Mesothelial cell of epicardium (in vitro differentiated cells): ENCODE measurements at places on chromosomes 3 and 15. TPM values are rescaled to one million over a fixed set of nuclear protein-coding genes. Genes with fewer than 3 reads are reported as not detected.

DNA sequence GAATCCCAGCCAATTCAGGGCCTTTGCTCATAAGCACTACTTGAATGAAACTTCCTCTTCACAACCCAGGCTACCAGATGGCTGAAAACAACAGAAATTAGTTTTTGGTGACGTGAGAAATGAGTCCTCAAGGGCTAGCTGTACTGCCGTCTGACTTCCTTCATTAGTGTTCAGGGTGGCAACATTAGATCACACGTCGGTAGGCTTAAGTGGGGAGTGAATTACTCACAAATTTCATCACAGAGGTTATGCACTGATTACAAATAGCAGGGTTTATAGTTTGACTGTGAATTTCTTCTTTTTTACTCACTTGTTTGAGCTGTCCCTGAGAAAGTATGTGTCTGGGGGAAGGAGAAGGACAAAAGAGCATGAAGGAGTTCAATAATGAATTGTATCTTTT is 397.2 kb downstream of the GAP43 start:
- no peaks in the 10 kb centered on the region for H3K36me3 ChIP-seq
- H3K27me3 ChIP-seq: no peaks in the 10 kb centered on the region
- no peak overlapping the region for H3K27ac ChIP-seq
- no peak overlapping the region for H3K4me3 ChIP-seq
- H3K4me1 ChIP-seq: no peaks in the 10 kb centered on the region
- DNase-seq: no peak

The THPO gene
- 0.56 to 1.1 TPM (median 0.63 TPM) in 3 replicates for total RNA-seq

DNA sequence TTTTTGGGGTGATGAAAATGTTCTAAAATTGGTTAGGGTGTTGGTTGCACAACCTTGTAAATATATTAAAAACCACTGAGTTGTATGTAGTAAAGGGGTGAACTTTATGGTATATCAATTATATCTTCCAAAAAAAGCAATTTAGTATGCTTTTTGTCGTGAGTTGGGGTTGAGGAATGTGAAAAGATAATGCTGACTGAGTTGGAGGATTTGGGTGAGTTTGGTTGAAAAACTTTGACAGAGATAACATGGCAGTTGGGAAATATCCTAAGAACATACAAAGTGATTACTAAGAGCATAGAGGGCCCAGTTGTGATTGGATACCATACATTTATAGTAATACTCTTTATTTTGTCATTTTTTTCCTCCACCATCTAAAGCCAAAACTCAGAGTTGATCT is 33.6 kb downstream of the HMG20A start:
- H3K36me3 ChIP-seq: peaks cover 14% of the 10 kb centered on the region
- H3K4me1 ChIP-seq: peaks cover 32% of the 10 kb centered on the region
- no peak for DNase-seq
- no peak overlapping the region for H3K27ac ChIP-seq
- H3K4me3 ChIP-seq: no peak overlapping the region

- peaks cover 5% of the 10 kb centered on the region for H3K36me3 ChIP-seq
- no peak overlapping the region for H3K27ac ChIP-seq
- no peak for DNase-seq
- no peaks in the 10 kb centered on the region for H3K27me3 ChIP-seq
Observed at GRCh38 chr3:144363856-144364255, 392.2 kb downstream of the DIPK2A start.

DNA sequence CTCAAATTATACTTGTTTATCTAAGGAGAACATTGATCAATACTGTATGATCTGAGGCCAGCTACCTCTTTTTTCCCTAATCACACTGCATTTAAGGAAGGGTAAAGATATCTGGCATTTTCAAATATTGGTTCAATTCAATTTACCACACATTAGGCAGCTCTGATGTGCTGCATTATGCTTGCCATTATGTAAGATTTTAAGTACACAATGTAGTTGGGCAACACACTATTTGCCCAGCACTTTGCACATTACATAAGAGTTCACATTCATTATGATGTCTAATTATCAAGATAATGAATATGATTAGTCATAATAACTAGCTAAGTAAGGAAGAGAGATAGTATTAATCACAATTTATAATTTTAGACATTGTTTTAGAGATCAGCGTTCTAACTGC is 196.3 kb downstream of the BCHE start:
- H3K27ac ChIP-seq: no peak overlapping the region
- H3K36me3 ChIP-seq: no peaks in the 10 kb centered on the region
- DNase-seq: no peak
- no peak overlapping the region for H3K4me3 ChIP-seq

DNA sequence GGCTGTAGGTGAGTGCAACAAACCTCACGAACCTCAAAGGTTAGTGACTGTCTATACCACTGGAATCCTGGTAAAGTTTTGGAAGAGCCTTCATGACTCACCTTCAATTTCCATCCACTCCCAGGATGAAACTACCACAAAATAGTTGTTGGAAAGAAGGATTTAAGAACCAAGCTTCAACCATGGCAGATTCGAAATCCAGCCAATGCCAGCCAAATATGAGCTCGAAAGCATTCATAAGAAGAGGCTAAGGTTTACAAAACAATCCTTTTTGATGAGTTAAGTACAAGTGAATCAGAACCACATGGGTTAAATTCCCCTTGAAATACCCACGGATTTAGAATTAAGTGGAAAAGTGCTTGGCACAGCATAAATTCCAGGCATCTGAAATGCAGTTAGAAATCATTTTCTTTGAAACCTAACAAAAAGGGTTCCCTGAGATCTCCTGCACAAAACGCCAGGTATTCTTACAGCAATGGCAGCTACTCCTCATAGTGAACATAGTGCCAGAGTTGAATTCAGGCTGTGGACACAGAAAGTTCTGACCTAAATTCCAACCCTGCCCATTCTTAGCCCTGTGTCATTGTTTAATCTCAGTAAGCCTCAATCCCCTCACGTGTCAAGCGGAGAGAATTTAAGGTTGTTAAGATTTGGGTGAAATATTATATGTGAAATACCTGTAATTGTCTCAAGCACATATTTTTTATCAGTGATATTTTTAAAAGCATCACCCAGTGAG is 89.2 kb downstream of the FBN1 start:
- peaks cover 44% of the 10 kb centered on the region for H3K4me1 ChIP-seq
- no peak overlapping the region for H3K4me3 ChIP-seq
- no peaks in the 10 kb centered on the region for H3K27me3 ChIP-seq
- H3K36me3 ChIP-seq: no peaks in the 10 kb centered on the region

DNA sequence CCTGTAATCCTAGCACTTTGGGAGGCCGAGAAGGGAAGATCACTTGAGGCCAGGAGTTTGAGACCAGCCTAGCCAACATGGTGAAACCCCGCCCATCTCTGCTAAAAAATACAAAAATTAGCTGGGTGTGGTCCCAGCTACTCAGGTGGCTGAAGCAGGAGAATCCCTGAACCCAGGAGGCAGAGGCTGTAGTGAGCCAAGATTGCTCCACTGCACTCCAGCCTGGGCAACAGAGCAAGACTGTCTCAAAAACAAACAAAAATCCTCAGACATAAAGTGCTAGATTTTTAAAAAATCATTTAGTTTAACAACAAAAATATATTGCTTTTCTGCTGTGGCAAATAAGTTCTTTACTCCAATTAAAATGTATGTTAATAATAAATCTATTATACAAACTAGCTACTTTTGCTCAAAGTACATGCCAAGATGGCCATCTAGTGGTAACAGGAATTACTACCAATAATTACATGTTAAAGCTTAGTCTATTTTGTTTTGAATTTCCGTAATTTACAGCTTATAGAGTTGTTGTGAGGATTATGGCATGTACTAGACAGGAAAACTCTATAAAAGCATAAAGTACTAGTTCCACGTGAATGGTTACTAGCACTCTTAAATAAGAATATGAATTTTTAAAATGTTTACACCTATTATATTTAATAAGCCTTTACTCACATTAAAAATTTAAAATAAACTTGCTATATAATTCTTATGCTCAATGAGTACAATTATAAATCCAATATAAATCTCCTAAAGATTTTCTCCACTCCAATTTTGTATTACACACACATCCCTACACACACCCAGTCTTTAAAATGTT is 39.0 kb downstream of the GABPB1 start:
- no peak for DNase-seq
- H3K4me3 ChIP-seq: no peak overlapping the region
- no peak overlapping the region for H3K27ac ChIP-seq
- no peaks in the 10 kb centered on the region for H3K27me3 ChIP-seq
- no peaks in the 10 kb centered on the region for H3K4me1 ChIP-seq

- no peak overlapping the region for H3K4me3 ChIP-seq
- H3K36me3 ChIP-seq: peaks cover 14% of the 10 kb centered on the region
- H3K27ac ChIP-seq: no peak overlapping the region
- H3K4me1 ChIP-seq: no peaks in the 10 kb centered on the region
- no peak for DNase-seq
- H3K27me3 ChIP-seq: no peaks in the 10 kb centered on the region
Observed at GRCh38 chr15:29003191-29003839, 117.5 kb downstream of the APBA2 start.

DNA sequence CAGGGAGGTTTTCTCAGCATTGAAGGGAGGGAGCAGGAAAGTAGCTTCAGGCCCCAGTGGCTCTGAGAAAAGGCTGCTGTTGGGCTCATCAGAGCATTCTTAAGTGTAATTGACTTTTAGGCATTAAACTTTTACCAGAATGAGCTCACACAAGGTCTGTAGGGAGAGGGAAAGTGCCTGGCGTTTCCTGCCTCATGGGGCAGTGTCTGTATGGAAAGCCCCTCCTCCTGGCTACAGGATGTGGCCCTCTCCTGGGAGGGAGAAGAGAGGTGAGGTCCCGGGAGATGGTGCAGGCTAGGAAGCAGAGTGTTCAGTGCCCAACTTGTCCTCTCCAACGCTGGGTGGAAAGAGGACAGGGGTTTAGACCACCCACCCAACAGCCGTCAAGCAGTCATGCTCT is 21.3 kb upstream of the SCN10A start:
- H3K27ac ChIP-seq: no peak overlapping the region
- peaks cover 9% of the 10 kb centered on the region for H3K4me1 ChIP-seq
- no peak for DNase-seq
- H3K36me3 ChIP-seq: no peaks in the 10 kb centered on the region
- peaks cover 28% of the 10 kb centered on the region for H3K27me3 ChIP-seq

The SCG5 gene
- 53.7 to 55.4 TPM (median 54.2 TPM) in 3 replicates for total RNA-seq

The ADIPOQ gene
- not detected in 3 replicates for total RNA-seq

GRCh38 chr3:109804697-109805096 is 467.4 kb upstream of the DPPA4 start:
- no peak for DNase-seq
- no peaks in the 10 kb centered on the region for H3K36me3 ChIP-seq
- H3K27me3 ChIP-seq: no peaks in the 10 kb centered on the region
- H3K27ac ChIP-seq: no peak overlapping the region
- no peak overlapping the region for H3K4me3 ChIP-seq

The CTXN2 gene
- 0.18 to 0.25 TPM in 2 of 3 replicates, not detected in the other for total RNA-seq
